ENCODE measurements at places on chromosomes 7 and 10.
A peak's percentile ranks its signal among the peaks of the same experiment; 100 is the strongest.

DNA sequence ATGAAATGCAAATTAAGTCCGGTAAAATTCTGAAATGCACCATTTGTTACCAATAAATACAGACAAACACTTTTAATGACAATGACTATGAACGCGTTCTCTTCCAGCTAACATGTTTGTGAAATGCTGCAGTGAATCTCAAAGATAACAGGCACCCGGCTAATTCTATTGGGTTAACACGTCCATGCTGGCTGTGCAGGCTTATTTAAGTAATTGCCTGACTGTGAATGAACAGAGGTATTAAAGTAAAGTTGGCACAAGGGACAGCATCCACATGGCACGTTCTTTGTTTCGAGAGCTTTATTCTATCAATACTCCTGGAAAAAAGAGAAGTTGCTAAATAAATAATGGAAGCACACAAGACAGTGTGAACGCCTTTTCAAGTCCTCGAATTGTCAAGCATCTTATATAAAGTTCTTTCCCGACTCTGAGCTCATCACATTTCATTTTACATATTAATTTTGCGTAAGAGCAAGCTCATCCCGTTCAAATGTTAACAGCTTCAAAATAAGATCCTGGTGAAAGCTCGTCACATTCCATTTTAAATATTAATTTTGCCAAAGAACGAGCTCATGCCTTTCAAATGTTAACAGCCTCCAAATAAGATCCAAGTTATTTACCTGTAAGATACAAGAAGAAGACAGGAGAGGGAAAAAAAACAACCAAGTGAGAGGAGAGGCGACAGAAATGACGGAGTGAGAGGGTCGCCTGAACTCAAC lies 111.3 kb upstream of the RHEB start:
- no peak for DNase-seq

- DNase-seq = no peak
Measured at GRCh38 chr10:11516431-11516746, 95.1 kb downstream of the USP6NL start.

- no peak for DNase-seq
Measured at GRCh38 chr7:92699966-92700514, 109.8 kb upstream of the FAM133B start.

DNA sequence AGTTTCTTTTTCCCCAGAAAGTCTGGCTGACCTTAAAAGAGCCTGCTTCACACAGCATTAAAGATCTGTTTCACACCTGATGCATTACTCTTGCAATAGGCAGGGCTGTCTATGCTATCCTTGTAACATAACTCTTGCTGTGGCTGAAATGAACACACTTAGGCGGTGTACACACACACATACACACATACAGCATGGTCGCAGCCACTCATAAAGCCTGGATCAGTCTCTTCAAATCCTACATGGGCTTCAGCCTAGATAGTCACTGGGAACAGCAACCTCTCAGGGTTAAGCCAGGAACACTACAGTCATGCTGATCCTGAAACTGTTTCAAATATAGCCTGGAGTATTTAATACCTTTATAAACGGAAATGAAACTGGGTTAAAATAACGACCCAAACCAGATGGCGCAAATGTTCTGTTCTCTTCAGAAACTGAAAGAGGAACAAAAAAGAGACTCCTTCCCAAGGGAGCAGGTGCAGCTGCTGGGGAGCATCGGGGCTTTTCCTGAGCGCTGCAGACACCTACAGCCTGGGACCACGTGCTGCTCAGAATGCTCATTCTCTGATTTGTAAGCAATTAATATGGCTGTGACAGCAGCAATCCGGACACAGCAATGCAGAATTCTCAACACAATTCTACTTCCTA lies 61.0 kb upstream of the SFMBT2 start:
- DNase-seq = no peak

- no peak for DNase-seq
Measured at GRCh38 chr7:87144173-87144657, 8.0 kb upstream of the DMTF1 start.

DNA sequence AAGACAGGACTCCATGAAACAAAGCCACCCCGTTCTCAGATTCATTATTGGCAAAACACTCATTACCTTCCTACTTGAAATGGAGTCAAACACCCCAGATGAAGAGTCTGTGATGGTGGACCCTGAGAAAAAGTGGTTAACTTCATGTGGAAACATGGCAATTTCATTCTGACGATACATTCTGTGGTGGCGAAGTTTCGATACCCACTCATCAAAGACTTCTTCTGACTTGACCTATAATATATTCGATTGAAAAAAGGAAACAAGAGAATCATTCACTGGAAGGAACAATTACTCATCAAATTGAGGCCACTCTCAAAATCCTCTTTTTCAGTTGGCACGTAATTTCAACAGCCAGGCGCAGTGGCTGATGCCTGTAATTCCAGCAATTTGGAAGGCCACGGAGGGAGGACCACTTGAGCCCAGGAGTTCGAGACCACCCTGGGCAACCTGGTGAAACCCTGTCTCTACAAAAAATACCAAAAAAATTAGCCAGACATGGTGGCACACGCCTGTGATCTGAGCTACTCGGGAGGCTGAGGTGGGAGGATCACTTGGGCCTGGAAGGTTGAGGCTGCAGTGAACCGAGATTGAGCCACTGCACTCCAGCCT lies 108.8 kb upstream of the GSDME start:
- DNase-seq = no peak

DNA sequence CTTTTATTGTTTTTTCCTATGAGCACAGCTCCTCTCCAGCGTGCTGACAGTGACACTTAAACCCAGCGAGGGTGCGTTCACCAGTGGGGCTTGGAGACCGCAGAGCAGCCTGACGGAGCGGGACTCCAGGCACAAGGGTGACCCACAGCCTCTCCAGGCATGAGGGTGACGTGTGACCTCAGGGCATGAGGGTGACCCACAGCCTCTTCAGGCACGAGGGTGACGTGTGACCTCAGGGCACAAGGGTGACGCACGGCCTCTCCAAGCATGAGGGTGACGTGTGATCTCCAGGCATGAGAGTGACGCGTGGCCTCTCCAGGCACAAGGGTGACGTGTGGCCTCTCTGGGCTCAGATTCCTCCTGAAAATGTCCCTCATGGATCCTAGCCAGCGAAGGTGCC lies 164.3 kb upstream of the TCERG1L start:
- no peak for DNase-seq

GRCh38 chr10:85060944-85061343 lies 732.6 kb downstream of the CCSER2 start:
- no peak for DNase-seq

DNA sequence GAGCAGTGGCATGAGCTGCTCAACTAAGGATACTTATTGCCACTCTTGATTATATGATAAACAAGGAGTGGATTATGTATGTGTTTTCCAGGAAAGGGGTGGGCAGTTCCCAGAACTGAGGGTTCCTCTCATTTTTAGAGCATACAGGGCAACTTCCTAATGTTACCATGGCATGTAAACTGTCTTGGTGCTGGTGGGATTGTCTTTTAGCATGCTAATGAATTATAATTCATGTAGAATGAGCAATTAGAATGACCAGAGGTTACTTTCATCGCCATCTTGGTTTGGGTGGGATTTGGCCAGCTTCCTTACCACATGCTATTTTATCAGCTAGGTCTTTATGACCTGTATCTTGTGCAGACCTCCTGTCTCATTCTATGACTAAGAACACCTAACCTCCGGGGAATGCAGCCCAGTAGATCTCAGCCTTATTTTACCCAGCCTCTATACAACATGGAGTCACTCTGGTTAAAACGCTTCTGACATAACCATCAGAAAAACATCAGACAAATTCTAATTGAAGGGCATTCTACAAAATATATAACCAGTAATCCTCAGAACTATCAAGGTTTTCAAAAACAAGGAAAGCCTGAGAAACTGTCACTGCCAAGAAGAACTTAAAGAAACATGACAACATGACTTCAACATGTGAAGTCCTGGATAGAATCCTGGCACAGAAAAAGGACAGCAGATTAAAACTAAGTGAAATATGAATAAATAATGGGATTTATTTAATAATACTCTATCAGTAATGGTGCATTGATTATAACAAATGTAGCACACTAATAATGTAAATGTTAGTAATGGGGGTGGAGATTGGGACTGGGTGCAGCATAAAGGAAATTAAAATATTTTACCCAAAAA lies 365.0 kb downstream of the SEMA3D start:
- no peak for DNase-seq

- no peak for DNase-seq
Measured at GRCh38 chr7:133702960-133703359, 424.2 kb upstream of the LRGUK start.

DNA sequence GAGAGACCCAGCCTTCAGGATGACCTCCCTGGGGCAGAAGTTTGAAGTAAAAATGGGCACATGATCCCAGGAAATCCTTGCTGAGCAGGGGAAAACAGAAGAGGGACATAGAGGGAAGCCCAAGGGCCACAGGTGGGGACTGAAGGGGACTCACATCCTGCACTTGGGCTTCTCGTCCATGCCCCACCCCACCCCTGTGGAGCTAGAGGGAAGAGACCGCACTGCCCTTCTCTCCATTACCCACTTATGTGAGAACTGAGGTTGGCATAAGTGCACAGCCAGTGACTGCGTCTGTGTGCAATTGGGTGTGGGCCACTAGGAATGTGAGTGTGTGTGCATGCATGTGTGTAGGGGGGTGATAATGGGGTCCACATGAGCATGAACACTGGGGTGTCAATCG lies 43.4 kb upstream of the SLF2 start:
- DNase-seq = no peak

DNA sequence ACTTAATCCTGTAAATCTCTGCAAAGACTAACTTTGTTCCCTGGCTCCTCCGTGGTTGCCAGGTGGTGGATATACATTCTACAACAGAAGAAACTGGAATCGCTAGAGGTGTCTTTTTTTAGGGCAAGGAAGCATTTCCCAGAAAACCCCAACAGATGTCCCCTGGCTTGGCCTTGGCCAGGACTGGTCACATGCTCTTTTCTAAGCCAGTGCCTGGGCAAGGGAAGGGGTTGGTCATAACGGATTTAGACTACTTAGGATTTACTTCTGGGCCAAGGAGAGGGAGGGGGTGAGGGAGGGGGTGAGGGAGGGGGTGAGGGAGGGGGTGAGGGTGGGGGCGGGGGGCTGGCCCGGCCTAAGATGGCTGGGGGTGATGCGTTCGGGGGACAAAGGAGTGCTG lies 105.7 kb downstream of the SNX10 start:
- no peak for DNase-seq

DNA sequence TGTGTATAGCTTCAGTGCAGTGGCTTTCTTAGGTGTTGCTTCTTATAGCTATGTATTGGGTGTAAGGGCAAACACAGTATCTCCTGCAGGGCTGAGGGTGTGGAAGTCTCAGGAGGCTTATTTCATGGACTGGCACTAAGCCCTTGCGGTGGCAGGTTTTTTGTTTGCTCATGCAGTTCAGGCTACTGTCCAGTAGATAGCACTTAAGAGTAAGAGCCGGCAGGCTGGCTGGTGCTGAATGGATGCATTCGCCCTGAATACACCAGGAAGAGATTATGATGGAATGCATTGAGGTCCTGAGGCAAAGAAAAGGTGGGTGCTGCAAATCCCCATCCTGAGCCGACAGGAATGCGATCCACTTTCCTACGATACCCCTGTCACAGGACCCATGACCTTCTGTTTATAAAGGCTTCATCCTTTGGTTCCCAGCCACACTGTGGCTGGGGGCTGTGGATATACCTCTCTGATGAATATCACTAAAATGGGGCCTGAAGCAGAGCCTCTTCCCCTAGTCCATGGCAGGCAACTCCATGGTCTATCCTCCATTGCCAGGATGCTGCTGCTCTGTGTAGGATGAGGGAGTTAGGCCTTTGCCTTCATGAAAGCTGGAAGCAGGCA lies 44.9 kb downstream of the ANXA8 start:
- DNase-seq = no peak

DNA sequence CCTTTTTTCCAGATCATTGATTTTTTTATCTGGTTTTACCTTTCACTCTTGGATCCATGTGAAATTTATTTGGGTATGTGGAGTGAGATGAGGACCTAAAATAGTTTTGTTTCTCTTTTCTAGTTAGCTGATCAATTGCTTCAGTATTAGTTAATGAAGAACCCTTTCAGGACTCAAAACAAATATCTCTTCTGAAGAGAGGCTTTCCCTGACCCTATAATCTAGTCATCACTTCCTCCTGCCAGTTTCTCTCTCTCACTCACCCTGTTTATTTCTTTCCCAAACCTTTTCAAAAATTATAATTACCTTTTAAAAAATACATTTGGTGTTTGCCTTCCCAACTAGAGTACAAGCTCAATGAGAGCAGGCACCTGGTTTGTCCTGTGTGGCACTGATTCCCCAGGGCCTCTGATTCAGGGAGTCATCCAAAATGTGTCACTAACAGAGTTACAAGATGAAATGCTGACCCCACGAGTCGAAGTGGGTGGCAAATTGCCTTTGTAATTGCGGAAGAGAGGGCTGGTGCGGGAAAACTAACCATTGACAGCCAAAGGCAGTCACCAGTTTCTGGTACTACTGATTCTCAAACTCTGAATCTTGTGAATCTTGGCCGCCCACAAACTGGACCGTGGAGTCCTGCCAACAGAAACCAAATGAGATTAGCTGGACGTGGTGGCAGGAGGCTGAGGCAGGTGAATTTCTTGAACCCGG lies 2.4 kb downstream of the TMEM140 start:
- no peak for DNase-seq

- peak; percentile 54 for DNase-seq
Measured at GRCh38 chr10:6678211-6678803, 98.2 kb upstream of the PRKCQ start.

- no peak for DNase-seq
Measured at GRCh38 chr10:33709008-33709753, 374.7 kb upstream of the NRP1 start.

DNA sequence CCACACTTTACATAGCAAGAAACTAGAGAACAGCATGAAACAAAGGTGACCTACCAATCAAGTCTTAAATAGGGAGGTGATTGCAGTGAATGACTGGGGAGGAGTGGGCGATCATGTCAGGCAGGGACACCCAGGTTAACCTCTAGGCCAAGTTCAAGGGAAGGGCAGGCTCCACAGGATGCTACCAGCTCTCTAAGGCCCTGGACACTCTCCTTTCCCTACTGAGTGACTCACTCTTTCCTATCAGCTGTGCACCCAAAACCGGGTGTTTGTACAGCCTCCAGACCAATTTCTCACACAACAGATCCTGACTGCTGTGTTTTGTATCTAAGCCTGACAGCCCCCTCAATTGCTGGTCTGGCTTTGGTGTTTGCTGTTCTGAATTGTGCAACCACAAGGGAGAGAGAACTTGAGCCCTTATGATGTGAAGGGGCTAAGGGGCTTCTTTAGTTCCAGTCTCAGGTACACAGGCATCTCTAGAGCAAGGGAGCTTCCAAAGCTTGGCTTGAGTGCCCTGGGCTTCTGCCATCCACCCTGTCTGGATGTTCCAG lies 107.8 kb downstream of the TBXAS1 start:
- DNase-seq = no peak
